A172 (cell line): ENCODE measurements at places on chromosomes 13 and 19.

DNA sequence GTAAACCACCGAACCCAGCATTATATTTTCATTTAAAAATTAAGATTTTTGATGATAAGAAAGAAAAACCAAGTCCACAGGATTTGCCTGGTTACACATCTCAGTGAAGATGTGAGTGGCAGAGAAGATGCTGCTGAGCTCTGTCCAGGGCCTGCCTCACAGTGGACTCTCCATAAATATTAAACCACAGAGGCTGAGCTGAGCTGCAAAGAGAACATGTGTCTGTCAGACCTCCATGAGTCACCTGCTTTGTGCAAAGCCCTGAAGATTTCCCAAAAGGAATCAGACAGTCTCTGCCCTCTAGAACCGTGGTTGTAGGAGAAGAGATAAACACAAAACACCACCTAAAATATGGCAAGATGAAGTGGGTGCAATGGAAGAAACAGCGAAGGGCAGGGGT, 127.2 kb upstream of the TSC22D1 start:
- peak; percentile 67 for DNase-seq

- DNase-seq, result no peak
Measured at GRCh38 chr13:19345158-19345557, 163.5 kb upstream of the TUBA3C start.

DNA sequence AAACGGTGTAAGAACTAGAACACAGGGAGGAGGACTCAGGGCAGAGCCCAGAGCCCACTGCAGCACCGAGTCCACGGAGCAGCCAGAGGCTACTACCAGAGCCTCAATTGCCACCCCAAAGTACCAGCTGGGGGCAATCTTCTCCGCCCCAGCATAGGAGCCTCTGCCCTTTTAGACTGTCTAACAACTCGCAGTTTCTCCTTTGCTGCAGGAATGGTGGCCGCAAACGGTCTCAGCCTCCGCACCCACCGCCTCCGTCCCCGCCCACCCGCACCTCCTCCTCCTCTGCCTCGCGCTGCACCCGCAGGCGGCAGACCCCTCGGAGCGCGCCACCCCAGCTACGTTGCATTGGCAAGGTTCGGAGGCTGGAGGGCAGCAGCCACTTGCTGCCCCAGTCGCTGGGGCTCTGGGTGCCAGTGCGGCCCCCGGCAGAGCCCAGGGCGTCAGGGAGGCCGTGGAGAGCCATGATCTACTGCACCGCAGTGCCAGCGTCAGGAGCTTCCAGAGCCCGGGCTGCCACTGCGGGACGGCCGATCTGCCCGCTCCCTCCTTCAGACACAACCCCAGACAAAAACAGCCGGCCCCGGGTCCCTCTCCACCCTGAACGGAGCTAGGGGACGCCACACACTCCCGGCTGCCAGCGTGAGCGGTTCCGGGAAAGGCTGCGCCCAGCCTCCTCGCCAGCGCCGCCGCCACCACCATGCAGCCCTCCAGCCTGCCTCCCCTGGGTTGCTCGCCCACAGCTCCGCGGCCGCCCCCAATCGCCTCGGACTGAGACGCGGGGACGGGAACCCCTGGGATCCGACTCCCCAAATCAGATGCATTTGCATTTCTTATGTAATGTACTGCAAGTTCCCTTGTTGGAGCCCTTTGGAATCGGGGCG, 1.8 kb downstream of the FGF14 start:
- DNase-seq, result no peak

- no peak for DNase-seq
Measured at GRCh38 chr19:40274585-40275544, 10.3 kb downstream of the AKT2 start.

DNA sequence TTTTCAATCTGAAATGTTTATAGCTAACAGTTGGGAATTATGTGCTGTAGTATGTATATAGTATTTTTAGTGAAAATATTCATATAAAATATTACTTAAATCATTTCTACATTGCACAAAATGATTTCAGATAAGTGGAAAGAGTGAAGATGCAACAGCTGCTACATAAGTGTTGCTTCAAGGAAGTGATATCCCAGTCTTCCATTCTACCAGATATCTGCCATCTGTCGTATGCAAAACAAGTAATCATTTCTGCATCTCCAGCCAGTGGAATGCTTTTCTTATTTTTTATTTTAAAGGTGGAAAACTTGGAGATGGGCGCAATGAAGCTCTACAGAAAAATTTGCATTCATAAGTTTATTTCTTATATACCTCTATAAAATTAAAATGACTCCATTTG, 152.5 kb upstream of the MAB21L1 start:
- DNase-seq, result no peak

DNA sequence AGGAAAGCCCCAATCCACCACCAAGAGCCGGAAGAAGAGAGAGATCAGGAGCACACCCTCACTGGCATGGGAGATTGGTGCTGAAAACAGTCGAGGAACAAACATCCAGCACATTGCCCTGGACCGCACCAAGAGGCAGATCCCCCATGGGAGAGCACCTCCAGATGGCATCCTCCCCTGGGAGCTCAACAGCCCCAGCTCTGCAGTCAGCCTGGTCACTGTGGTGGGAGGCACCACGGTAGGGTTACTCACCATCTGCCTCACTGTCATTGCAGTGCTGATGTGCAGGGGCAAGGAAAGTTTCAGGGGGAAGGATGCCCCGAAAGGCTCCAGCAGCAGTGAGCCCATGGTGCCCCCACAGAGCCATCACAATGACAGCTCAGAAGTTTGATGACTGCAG, 110.2 kb downstream of the STOML3 start:
- DNase-seq, result no peak

- DNase-seq, result no peak
Measured at GRCh38 chr19:3348042-3348441, 18.3 kb upstream of the NFIC start.

GRCh38 chr13:32941368-32941767, 74.9 kb upstream of the KL start:
- no peak for DNase-seq

- DNase-seq, result no peak
Measured at GRCh38 chr19:58395220-58395978, at the start of gene RNF225. RNF225 (plus strand) TSS chr19:58395656; CDS start chr19:58396090, 434 bp downstream.

DNA sequence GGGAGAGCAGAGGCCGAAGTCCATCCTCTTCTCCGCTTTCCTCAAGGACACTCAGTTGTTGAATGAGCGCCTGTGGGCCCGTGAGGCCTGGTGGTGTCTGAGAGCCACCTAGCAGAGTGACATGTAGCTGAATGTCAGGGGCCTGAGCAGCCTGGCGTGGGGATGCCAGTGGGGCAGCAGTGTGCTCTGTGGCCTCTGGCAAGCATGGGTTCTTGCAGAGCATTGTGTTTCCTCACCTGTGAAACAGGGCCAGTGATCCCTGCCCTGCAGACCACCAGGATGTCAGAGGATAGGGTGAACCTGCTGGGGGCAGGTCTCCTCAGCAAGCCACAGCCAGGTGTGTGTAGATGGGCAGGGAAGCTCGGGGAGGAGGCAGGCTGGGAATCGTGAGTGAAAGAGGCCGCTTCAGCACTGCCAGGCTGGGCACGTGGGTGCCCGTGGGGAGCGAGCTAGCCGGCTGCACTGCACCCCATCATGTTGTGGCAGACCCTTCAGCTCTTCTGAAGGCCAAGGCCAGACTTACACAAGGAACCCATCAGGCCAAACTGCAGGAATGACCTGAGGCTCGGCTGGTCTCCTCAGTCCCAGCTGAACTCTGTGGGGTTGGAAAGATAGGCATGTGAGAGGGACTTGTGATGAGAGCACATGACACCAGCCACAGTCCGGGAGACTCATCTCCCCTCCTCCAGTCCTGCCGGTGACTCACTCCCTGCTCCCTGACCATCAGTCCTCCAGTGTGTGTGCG, 5.0 kb downstream of the PPP1R37 start:
- peak; percentile 91 for DNase-seq

- peak; percentile 26 for DNase-seq
Measured at GRCh38 chr13:37074703-37075102, 15.2 kb upstream of the SUPT20H start.

- DNase-seq, result no peak
Measured at GRCh38 chr19:28831462-28831861, 381.5 kb downstream of the UQCRFS1 start.

DNA sequence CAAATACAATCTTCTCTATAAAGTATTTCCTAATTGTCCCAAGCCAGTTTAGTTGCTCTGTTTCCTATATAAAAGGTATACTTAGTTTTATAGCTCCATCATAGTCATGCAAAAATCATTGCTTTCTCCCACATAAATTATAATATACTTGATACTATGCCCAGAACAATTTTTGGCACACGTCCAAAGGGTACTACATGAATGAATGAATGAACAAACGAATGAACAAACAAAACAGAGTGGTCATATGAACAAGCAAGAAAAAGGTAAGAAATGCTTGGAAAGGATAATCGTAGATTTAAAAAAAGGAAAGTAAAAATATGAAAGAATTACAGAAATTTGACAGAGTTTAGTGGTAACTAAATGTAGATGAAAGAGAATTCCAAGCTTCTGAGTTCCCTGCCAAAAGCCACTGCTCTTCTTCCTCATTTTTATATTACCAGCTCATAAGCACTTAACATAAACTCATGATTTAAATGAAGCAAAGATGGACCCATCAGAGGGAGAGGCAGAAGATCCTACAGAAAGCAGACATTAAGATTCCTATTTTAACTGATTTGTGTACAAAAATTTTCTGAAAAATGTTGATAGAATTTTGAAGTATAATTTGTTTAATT, 123.2 kb downstream of the ENOX1 start:
- DNase-seq, result peak; percentile 3

DNA sequence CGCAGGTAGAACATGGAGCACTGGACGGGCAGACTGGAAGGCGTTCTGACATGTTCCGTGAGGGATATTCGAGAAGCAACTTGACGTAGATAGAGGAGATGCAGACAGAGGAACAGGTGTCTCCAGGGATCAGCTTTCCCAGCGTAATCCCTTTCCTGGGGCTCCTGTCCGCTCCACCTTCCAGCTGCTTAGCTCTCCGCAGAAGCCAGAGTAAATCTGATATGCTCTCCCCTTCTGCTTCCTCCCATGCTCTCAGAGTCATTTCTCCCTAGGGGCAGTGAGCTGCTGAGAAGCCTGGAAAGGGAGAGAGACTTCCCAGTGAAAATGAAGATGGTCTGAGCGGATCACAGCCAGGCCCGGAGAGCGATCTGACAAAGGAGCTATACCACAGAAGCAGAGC, 23.0 kb upstream of the OLFM4 start:
- no peak for DNase-seq

GRCh38 chr13:111943229-111943795, 123.6 kb upstream of the SOX1 start:
- no peak for DNase-seq

GRCh38 chr19:2633693-2634075, 68.8 kb downstream of the GNG7 start:
- no peak for DNase-seq

DNA sequence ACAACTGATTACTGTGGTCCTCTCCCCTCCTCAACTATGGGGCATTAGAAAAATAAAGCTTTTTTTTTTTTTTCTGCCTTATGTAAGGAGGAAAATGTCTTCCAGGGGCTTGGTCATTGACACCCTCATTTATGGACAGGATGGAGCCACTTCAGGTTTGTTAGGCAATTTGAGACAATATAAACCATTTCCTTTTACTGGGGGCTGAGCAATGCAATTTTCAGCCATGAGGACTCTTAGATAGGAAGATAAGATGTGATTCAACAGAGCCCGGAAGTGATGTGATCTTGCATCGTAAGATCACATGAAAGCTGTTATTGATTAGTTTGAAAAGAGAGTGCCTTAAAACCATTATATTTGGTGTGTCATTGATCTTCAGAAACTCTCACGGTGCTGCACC, 210.8 kb downstream of the OXGR1 start:
- no peak for DNase-seq

DNA sequence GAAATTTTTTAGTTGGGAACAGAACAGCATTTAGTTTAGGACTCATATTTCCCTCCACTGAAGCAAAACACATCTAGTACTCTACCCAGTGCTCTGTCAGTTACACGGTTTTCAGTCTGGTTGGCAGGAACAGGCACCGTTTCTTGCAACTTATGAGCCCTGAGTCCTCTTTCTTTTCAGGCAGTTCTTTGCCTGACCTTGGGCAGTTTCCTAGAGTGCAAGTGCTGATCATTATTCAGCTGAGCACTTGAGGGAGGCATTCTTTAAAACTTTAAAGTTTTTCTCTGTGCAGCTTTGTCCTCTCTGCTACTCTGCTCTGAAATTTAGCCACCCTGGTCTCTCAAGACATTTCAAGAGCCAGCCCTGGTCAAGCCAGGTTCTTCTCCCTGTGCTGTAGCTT, 96.1 kb downstream of the MYO16 start:
- DNase-seq, result no peak

DNA sequence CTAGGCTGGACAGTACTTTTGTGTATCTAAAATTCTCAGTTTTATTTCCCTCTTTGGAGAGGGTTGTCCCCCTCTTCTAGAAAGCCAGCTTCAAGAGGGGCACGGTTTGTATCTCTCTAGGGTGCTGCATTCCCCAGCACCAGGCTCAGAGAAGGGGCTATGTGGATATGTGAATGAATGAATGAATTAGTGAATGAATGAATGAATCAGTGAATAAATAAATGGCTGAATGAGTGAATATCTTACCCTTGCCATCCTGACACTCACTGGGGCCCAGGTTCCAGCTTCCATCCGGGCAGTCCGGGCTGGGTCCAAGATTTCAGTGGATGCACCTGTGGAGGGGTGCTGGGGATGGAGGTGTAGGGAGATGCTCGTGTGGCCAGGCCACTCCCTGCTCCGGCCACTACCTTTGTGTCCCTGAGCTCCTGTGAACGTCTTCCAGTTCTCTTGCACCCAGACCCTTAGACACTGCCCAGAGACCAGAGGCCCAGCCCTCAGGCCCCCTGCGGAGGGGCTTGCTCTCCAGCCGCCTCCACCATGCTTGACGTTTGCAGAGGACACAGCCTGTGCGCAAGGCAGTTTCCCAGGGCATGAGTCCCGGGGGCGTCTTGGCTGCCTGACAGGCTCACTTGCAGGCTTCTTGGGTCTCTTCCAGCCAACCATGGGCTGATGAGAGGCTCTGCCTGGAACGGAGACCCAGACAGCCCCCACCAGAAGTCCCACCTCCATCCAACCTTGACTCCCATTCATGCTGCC, 2.8 kb upstream of the KCNN1 start:
- DNase-seq, result no peak

DNA sequence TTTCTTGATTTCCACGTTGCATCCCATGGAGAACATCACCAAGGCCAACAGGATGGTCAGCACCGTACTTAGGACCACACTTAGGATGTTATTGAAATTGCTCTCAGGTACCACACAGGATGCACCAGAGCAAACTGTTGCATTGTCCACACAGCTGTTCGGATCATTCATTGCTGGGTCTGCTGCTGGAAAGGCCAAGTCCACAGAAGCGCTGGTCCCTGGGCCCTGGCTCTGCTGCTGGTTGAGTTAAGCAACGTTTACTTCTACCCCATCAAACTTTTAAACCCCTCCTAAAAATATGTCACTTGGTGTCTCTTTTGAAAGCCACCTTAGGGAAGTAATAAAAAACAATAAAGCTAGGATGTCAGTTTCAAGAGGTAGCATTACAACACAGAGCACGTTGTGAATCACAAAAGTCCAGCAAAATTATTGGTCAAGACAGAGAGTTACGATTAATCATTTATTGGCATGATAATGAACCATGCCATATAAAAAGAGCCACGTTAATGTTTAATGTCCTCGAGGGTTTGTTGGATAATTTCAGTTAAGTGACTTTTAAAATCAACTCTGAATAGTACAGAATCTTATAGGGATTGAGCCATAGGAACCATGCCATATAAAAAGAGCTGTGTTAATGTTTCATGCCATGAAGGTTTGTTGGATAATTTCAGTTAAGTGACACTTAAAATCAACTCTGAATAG, at the start of gene SLC10A2:
Gene SLC10A2, minus strand, starts transcription at position 339 of the 702 bp plus-strand sequence. Its CDS starts 168 bp downstream, at position 171.
- DNase-seq, result no peak
